ENCODE measurements at places on chromosomes 11 and 22. TPM values are rescaled to one million over a fixed set of nuclear protein-coding genes. Genes with fewer than 3 reads are reported as not detected.

Gene DENND6B
- 14.4 TPM for total RNA-seq

Gene BEST1
- total RNA-seq, result 14.1 TPM

Gene OR4S2
- not detected for total RNA-seq

Gene UBE2L6
- total RNA-seq, result 172 TPM
